Inflammatory macrophage treated with lipopolysaccharide for 1 hour (primary cell): ENCODE measurements at places on chromosomes 7 and 10.

DNA sequence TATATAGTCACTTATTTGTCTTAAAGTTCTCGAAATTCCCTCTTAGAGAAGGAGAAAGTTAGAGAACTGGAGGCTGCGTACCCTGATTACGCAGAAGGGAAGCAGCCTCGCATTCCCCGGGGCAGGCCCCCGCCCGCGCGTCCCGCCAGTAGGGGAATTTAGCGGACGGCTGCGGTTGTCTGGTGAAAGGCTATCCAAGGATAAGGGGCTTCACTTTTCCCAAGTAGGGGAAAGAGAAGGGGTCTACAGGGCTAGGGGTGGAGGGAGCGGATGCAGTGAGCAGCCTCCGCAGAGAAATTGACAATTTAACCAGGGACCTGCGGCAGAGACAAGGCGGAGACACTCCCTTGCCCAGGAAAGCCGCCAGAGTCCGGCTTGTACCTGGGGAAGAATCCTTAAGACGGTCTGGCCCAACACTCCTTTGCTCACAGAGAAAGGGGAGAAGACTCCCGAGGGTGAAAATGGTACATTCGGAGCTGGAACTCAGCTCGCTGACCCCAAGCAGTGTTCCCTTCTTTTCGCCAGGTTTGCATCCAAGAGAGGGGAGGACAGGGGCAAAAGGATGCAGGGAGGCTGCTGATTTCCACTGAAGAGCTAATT lies 994 bp upstream of the MAGI2 start:
- DNase-seq, result peak; percentile 71

- no peak for DNase-seq
Measured at GRCh38 chr7:94565247-94565894, 55.8 kb downstream of the CASD1 start.

DNA sequence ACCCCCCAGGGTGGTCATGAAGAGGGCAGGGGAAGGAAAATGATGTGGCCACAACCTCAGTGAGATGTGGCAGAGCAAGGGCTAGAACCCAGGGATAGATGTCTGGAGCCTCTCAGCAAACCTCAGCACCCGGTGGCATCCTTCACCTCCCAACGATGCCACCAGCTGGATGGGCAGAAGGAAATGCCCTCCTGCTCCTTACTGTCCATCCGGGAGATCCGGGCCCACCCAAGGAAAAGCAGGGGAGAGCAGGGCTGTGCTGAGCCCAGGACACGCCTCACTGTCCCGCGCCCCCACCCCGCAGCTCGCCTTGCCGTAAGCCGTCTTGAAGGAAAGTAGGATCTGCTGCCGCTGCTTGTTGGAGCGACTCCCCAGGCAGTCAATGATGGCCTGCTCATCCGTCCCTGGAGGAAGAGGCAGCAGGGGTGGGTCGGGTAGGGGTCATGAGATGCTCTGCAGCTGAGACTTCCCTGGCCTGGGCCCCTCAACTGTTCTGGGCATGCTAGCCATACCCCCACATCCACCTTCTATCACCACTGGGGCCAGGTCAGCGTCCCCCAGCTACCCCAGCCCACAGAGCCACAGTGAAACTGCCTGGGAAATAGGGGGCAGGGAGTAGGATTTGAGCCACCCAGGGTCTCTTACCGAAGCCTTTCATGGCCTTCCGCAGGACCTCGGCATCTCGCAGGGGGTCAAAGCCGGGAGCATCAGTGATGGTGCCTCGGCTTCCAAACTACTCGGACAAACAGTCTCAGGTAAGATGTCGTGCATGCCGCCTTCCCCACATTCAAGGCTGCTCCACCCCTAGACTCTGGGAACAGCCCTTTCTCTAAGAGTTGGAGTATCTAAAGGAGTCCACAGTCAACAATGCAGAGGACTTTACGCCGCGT lies 34.3 kb downstream of the PLAC9 start:
- DNase-seq, result no peak

DNA sequence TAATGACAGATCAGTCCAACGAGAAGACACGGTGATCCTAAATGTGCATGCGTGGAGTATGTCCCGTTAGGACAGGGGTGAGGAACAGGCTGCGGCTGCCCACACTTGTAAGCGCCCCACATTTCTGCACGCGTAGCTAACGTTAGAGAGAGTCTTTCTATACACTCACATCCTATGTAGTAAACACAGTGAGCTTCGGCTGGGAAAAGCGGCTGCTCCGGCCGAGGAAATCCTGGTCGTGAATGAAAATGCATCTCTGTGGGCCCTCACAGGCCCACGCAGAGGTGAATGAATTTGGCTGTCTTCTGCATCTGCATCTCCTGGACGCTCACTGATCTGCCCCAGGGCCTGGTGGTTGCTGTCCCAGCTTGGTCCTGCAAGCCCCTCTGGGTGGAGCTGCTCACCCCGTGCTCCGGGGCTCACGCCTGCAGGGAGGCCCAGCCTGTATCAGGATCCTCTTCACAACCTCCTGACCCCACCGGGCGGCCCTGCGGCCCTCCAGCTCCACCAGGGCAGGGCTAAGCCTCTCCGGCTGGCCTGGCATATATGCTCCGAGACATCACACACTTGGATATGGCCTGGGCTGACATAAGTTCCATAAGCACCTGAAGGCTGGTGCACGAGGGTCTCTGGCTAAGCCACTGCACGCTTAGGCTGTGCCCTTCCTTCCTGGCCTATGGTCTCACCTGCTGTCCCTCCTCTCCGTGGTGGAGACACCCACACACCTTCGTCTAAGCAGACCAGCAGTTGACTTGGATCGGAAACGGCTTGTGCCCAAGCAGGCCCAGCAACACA lies 117.9 kb upstream of the DIP2C start:
- DNase-seq, result no peak

- DNase-seq, result no peak
Measured at GRCh38 chr7:156612930-156613329, 27.6 kb upstream of the RNF32 start.

DNA sequence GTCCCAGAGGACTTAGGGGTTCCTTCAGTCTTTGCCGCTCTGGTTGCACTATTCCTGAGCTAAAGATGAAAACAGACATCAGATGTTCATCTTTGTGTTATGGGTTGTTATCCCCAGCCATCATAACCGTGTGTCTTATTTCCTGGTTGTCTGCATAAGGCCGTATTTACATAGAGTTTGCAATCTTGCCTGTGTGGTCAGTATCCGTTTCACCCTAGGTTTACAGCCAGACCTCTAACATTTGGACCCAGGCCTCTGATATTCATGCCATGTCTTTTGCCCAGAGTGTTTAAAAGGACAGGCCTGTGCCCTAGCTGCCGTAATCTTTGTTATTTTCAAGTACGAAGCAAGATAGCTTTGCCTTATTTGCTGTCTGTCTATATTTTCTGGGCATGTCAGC lies 26.6 kb downstream of the LRRC4 start:
- no peak for DNase-seq

- DNase-seq, result no peak
Measured at GRCh38 chr10:127587668-127588365, 38.7 kb downstream of the NPS start.

DNA sequence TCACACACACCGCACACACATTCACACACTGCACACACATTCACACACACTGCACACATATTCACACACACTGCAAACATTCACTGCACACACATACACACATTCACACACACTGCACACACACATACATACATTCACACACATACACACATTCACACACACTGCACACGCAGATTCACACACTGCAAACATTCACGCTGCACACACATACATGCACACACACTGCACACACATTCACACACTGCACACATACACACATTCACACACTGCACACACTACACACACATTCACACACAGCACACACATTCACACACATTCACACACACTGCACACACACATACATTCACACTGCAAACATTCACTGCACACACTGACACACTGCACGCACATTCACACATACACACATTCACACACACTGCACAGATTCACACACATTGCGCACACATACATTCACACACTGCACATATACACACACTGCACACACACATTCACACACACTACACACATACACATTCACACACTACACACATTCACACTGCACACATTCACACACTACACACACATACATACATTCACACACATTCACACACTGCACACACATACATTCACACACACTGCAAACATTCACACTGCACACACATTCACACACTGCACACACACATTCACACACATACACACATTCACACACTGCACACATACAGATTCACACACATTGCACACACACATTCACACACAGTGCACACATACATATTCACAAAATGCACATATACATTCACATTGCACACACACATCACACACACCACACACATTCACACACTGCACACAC lies 325.1 kb downstream of the PTPRN2 start:
- no peak for DNase-seq

DNA sequence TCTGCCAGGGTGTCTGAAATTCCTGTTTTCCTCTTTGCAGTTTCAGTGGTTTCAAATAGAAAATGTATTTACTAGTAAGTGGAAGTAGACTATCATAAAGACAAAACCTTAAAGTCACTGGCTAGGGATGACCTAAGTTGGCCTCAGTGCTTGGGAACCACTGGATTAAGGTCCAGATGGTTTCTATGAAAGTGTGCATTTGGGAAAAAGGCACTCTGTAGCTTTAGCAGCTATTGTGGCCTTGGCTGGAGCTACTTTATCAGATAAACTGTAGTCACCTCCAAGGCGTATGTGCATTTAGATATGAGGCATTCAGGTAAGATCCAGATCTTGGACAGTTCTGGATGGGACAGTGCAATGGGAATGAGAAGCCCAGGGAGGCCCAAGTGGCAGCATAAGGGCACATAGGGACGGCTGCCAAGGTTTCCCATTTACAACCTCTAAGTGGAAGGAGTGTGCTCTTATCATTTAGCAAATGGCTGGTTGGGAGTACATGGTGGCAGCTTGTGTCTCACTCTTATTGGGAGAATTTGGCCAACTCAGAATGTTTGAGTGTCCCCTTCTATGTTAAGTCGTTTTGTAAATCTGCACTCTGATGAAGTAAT lies 185.6 kb downstream of the LRMDA start:
- DNase-seq, result no peak

DNA sequence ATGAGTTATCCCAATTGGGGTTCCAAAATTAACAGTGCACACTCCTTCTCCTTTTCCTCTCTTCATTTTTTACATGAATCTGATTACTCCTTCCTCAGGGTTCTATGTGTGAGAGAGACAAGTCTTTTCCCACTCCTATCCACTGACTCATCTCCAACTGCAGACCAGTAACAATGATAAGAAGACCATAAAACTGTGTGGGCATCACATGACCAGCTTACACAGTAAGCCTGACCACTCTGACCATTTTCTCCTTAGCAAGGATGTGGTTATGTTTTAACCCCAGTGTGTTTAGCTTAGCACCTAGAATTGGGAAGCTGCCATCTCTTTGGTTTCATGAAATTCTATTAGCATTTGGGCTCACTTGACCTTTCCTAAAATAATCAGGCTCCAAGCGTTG lies 145.0 kb upstream of the CALCR start:
- no peak for DNase-seq
